Fibroblast of skin of scalp (primary cell): ENCODE measurements at places on chromosomes 1 and 21.

- DNase-seq: no peak
Observed at GRCh38 chr1:218895064-218895587, 278.6 kb upstream of the LYPLAL1 start.

DNA sequence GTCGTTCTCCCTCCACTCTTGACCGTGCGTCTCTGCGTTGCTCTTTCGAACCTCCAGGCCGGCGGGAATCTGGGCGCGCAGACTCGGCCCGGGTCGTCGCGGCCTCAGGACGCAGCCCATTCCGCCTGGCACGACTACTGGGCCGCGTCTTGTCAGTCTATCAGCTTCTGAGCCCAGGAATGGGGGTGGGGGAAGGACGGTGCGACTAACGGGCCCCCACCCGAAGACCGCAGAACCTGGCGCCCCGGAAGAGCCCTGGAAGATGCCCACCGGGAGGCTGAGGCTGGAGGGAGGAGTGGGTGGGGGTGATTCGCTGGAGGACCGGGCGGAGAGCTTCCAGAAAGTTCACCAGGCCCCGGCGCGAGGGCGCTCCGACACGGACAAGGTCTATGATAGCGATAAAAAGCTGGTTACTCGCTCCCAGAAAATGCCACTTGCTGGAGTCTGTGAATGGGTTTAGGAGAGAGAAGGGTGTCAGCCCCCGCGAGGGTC lies 1.7 kb upstream of the DMRTA2 start:
- no peak for DNase-seq

- DNase-seq: peak; percentile 41
Observed at GRCh38 chr1:182662121-182662890, 22.1 kb downstream of the RGS8 start.

DNA sequence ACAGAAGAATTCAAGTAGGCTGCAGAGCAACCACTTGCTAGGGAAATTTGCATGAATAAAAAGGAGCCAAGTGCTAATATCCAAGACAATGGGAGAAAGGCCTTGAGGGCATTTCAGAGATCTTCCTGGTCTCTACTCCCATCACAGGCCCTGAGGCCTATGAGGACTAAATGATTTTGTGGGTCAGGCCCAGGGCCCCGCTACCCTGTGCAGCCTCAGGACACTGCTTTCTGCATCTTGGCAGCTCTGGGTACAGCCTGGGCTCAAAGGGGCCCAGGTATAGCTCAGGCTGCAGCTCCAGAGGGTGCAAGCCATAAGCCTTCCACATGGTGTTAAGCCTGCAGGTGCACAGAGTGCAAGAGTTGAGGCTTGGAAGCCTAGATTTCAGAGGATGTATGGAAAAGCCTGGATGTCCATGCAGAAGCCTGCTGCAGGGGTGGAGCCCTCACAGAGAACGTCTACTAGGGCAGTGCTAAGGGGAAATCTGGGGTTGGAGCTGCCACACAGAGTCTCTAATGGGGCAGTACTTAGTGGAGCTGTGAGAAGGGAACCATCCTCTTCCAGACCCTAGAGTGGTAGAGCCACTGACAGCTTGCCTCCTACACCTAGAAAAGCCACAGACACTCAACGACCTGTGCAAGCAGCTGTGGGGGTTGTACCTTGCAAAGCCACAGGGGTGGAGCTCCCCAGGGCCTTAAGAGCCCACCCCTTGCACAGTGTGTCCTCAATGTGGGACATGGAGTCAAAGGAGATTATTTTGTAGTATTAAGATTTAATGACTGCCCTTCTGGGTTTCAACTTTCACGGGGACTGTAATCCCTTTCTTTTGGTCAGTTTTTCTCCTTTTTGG lies 13.7 kb upstream of the ACTRT2 start:
- DNase-seq: no peak

DNA sequence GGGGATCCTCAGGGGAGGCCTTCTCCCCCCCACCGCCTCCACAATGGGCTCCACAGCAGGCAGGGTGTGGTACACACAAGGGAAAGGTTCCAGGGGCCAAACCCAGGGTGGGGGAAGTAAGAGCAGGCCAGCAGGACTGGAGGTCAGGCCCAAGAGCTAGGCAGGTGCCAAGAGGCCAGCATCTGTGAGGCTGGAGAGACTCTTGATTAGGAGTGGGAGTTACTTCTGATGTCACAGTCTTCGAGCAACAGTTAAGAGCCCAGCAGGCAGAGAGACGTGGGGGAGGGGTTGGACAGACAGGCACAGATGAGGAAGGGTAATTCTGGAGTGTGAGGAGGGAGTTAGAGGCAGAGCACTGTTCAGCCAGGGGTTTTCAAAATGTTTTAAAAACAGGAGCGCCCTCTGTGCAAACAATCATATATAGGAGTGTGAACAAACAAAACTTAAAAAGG lies 55.8 kb downstream of the SLC9A1 start:
- no peak for DNase-seq

DNA sequence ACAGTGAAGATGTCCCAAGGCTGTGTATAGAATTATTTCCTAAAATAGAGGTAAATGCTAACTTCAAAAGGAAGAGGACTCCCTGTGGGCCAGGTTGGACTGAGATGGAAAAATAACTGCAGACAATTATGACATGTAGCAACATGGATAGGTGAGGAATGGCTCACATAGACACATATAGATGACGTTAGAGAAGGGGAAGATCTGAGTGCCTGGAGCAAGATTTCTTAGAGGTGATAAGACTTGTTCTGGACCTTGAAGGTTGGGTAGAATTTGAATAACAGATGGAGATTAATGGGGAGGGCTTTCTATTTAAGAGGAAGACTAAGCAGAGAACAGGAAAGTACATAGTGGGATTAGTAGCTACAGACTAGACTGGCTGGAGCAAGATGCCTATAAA lies 76.9 kb downstream of the C1orf21 start:
- no peak for DNase-seq

DNA sequence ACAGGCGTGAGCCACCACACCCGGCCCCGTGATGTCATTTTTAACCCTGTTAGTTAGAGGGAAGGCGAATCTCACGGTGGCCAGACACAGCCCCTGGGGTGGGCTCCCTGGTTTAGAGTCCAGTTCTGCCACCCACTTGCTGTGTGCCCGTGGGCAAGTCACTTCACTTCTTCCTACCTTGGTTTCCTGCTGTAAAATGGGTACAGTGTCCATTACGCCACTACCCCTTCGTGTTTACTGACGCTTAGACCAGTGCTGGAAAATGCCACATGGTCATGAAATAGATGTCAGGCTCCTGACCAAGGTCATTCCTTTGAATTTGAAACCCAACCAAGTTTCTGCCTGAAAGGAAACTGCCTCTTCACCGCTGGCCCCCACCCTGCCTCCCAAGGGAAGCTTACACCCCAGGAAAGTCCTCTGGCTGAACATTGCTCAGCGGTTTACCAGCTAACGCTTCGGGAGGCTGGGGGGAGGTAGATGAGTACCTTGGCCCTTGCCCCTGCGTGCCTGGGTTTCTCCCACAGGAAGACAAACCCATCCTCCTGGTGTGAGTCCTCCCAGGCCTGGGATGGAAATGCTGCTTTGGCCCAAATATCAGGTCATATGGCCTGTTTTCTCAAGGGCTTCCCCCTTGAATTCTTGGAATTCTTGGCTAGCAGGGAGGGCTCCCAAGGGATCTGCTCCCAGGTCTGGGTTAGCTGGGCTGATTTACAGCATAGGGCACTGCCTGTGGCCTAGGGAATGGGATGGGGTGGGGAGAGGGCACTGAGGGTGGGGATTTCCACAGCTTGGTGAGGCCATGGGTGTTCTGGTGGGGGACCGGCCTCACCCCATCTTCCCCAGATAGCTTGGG lies 7.6 kb upstream of the AADACL4 start:
- DNase-seq: peak; percentile 93

DNA sequence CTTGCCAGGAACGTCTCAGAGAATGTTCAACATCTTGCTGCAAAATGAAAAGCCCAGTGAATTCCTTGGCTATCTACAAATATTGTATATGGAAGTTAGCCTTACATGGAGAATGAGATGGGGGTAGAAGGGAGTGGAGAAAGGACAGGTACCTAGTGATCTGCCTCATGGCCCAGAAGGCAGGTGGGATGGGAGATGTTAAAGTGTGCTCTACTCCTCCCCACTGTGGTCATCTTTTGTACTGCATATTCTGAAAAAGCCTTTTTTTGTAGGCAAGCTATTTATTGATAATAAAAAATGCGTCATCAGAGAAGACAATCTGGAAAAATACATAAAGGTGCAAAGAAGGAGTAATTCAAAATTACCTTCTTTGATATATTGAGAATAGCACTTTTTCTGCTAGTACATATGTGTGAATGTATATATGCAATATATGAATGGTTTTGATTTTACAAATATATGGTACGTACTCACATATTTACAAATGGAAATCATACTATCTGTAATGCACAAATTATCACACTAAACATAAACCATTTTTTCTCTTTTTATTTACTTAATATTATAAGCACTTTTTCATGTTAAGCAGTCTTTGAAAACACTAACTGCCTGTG lies 19.1 kb upstream of the SLC5A9 start:
- peak; percentile 19 for DNase-seq

- no peak for DNase-seq
Observed at GRCh38 chr1:228940526-228940925, 205.2 kb downstream of the RHOU start.

GRCh38 chr1:227066999-227067398 lies 126.9 kb downstream of the COQ8A start:
- no peak for DNase-seq

DNA sequence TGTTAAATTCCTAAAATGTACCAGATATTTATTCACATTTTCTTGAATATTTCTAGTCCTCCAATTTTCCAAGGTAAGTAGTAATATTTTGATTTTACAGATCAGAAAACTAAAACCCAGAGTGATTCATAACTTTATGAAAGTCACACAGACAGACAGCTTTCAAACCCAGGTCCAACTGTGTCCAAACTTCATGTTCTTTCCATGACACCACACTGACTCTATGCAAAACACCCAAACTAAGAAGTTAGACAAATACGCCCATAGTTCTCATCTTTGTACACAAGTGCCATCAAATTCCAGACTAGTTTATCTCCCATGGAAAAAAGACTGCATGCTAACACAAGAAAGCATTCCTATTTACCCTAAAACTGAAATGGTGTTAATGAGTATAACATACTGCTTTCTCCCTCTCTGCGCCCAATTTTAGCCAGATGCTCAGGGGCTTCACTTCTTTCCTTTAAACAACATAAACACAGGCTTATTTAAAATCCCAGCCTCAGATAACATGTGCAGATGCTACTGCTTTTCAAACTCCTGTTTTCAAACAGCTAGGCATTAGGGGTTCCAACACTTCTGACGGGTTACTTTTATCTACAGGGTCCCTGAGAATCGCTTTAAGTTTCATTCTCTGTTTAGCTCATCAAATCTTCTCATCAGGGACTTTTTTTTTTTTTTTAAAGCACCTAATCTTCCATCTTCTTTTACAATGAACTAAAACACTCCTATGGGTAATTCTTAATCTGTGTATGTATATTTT lies 44.6 kb downstream of the WASF2 start:
- DNase-seq: no peak

DNA sequence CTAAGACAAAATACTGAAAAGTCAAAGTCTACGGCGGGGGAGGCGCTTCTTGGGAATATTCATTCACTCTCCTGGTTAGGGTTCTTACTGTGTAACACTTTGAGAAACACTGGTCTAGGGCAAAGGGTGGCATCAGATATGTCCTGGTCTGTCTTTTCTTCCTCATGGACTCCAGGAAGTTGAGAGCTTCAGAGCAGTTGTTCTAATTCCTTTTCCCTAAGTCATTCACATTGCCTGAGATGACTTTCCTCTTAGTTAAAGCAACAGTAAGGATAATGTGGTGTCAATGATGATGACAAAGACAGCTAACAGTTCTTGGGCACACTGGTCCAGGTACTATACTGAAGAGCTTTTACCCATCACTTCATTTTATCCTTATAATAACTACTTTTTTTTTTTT lies 27.0 kb downstream of the FGGY start:
- DNase-seq: peak; percentile 23

GRCh38 chr1:169019419-169020058 lies 87.0 kb upstream of the ATP1B1 start:
- DNase-seq: no peak

- no peak for DNase-seq
Observed at GRCh38 chr1:61638911-61639605, 85.9 kb downstream of the TM2D1 start.
